ENCODE measurements at places on chromosomes 1 and 21. TPM values are rescaled to one million over a fixed set of nuclear protein-coding genes. Genes with fewer than 3 reads are reported as not detected.
A peak's percentile ranks its signal among the peaks of the same experiment; 100 is the strongest.

GRCh38 chr1:225811622-225812487 lies 1.9 kb downstream of the EPHX1 start:
- DNase-seq: no peak

The FGGY gene
- 8.5 TPM for total RNA-seq

GRCh38 chr1:207329469-207329868 lies 8.0 kb downstream of the CD55 start:
- DNase-seq: no peak

DNA sequence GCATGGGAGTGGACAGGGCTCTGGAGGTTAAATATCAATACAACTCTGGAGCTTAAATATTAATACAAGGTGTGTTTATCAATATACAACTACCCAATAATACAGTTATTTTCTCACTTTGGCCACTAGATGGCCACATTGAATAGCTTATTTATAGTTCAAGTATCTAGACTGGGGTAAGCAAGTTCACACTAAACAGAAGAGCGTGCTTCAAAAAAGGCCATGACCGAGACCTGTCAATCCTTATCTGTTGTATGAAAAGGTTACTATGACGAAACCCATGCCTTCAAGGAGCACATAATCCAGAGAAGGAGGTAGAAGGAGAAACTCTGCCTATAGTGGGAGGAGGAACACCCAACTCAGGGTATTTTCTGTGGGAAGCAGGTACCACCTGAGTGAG lies 29.1 kb downstream of the CHML start:
- DNase-seq: peak; percentile 31

The LMX1A gene
- total RNA-seq: not detected

DNA sequence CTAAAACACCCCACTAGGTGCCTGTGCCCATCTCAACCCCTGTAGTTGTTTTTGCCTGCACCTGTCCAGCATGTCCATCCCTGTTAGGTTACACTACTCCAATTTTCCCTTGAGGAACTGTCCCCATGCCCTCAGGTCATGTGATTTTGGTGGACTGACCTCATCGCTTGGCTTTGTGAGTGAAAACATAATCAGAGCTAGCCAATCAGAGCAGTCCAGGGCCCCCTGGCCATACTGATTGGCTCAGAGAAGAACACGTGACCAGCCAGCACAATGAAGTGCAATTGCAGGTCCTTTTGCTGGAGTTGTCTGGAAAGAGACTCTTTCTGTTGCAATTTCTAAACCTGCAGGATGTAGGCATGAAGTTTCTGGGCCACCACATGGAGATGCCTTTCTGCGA lies 303.3 kb upstream of the PROX1 start:
- no peak for DNase-seq

The CYP2J2 gene
- 17.0 TPM for total RNA-seq

The AK5 gene
- total RNA-seq: not detected

The RRP1 gene
- 37.2 TPM for total RNA-seq

The SPRR5 gene
- total RNA-seq: not detected

The SRGAP2 gene
- 56.7 TPM for total RNA-seq

Data from Calu3 (cell line).